Activated CD4-positive, alpha-beta T cell treated with anti-CD3 and anti-CD28 coated beads, Interleukin-10, Interleukin-2, amounts not matched to agents 100 ng/mL and 50 ng/mL, durations not matched to agents 16 hours and 8 hours (primary cell): ENCODE measurements at places on chromosomes 4 and X.

- peak; percentile 36 for DNase-seq
These were observed 6.3 kb upstream of the SORCS2 start for GRCh38 chr4:7186031-7186430.

GRCh38 chrX:3066555-3066954 is 25.3 kb downstream of the ARSF start:
- DNase-seq = no peak

DNA sequence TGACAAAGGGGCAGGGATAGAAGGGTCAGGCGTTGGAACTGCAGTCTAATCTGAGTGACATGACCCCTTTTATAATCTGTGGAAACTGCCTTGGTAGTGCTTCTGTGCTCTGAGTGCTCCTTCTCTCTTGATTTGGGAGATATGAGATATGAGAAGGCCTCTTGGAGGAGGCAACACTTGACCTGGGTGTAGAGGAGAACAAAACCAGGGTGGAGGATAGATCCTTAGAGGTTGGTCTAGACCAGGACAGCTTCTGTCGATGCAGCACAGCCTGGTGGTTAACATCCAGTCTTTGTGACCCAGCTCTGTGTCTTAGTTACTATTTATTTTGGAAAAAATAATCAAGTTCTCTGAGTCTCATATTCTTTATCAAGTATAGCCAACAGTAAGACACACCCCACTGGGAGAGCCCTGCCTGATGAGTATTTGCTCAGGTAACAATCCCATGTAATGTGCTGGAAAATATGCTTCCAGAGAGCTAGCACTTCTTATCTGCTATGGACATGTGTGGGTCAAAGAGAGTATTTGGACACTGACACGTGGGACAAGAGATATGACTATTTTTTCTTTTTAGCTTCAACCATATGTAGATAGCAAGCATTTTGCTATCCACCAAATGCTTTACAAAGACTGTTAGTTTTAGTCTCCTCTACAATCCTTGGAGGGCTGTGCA is 9.1 kb downstream of the USP51 start:
- no peak for DNase-seq

DNA sequence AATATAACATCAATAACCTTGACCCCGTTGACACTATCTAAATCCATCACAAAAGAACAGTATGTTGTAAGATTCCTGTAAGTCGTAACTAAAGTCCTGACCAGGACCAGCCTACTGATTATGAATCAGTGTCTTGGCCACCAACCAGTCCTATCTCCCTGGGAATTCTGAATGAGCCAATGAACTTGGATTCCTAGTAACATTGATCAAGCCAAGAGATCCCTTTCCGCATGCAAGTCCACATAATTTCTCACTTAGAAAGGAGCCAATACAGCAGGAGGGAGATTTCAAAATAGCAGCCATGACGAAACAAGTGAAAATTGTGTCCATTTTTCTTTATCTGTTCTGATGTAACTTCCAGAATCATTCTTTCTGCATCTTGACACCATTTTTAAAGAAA is 9.5 kb downstream of the XPNPEP2 start:
- DNase-seq = no peak

- DNase-seq = no peak
These were observed 309.6 kb upstream of the DDX53 start for GRCh38 chrX:22690116-22690515.

GRCh38 chr4:83340692-83341343 is 6.2 kb upstream of the HPSE start:
- peak; percentile 63 for DNase-seq

DNA sequence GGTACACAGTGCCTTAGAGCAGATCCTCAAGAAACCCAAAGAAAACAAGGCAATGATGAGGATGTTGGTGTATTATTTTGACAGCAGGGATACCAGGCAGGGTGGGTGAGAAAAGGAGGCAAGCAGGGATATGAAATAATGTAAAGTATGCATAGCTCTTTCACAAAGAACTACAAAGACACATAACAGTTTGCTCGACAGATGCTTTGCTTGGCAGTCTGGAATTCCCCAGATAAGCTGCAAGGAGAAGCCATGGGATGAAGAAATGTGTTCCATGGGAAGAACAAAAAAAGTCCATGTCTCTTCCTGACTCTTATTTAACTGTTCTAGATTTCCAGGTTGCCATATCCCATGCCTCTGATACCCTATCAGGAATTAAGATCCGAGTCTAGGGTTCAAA is 75.4 kb downstream of the FAM13A start:
- DNase-seq = no peak

- DNase-seq = no peak
These were observed 23.7 kb upstream of the FAM47B start for GRCh38 chrX:34918856-34919255.

- DNase-seq = peak; percentile 61
These were observed 5.7 kb downstream of the TCEANC start for GRCh38 chrX:13658602-13659001.

GRCh38 chr4:156137679-156138473 is 184.2 kb upstream of the CTSO start:
- DNase-seq = no peak

DNA sequence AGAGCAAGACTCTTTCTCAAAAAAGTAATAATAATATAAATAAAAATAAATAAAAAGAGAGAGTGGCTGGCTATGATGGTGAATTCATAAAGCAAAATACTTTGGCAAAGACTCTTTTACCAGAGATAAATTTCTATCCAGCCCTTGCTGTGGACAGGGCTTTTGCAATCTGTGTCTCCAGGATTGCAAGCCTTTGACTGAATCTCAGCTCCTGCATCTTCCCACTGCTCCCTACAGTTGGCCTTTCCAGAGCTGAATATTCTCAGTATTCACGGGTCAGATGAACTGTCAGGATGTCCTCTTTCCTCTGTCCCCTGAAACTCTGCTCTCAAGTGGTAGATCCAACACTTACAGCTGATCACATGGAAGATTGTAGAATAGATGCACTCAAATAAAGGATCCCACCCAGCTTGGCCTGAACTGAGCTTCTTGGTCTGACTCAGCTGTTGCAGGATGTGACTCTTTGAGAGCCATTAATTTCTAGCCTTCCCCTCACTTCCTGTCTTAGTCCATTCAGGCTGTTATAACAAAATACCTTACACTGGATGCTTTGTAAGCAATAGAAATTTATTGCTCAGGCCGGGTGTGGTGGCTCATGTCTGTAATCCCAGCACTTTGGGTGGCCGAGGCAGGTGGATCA is 123.4 kb upstream of the GUCY1A1 start:
- peak; percentile 4 for DNase-seq

- no peak for DNase-seq
These were observed 228.0 kb downstream of the RASL11B start for GRCh38 chr4:53089936-53090729.

GRCh38 chr4:13944095-13944511 is 316.6 kb upstream of the BOD1L1 start:
- DNase-seq = no peak

GRCh38 chr4:99679204-99679603 is 21.6 kb upstream of the C4orf54 start:
- no peak for DNase-seq

- DNase-seq = no peak
These were observed 185.7 kb upstream of the HS3ST1 start for GRCh38 chr4:11614426-11614825.

DNA sequence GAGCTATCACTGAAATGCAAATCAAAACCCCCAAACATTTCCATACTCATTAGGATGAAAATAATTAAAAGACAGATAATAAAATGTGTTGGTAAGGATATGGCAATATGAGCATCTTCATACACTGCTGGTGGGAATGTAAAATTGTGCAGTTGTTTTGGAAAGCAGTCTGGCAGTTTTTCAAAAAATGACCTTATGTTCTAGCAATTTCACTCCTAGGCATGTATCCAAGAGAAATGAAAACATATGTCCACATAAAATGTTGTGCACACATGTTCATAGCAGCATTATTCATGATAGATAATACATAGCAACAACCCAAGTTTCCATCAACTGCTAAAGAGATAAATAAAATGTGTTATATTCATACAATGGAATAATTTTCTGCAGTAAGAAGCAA is 14.8 kb upstream of the GPRASP2 start:
- DNase-seq = no peak

DNA sequence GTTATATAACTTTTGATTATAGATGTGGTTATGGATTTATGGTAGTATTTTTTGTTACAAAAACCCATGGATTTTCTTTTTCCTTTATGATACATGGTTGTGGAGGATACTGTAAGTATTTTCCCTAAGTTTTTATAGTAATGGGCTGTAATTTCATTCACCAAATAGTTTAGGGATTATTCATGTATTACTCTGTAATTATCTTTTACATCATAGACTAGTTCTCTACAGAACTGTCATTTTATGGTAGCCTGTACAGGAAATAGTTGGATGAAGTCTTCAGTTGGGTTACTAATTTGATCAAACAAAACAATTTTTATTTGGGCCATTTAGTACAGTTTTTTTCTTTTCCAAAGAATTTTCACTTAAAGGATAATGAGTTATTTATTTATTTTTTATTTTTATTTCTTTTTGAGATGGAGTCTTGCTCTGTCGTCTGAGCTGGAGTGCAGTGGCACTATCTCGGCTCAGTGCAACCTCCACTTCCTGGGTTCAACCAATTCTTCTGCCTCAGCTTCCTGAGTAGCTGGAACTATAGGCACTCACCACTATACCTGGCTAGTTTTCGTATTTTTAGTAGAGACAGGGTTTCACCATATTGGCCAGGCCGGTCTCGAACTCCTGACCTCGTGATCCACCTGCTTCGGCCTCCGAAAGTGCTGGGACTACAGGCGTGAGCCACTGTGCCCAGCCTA is 42.1 kb downstream of the RBPJ start:
- no peak for DNase-seq

GRCh38 chr4:99405433-99406115 is 29.6 kb downstream of the ADH7 start:
- DNase-seq = peak; percentile 68

- no peak for DNase-seq
These were observed 2361.2 kb downstream of the ARAP2 start for GRCh38 chr4:33883111-33883510.

GRCh38 chr4:24640366-24640765 is 56.0 kb upstream of the DHX15 start:
- no peak for DNase-seq

DNA sequence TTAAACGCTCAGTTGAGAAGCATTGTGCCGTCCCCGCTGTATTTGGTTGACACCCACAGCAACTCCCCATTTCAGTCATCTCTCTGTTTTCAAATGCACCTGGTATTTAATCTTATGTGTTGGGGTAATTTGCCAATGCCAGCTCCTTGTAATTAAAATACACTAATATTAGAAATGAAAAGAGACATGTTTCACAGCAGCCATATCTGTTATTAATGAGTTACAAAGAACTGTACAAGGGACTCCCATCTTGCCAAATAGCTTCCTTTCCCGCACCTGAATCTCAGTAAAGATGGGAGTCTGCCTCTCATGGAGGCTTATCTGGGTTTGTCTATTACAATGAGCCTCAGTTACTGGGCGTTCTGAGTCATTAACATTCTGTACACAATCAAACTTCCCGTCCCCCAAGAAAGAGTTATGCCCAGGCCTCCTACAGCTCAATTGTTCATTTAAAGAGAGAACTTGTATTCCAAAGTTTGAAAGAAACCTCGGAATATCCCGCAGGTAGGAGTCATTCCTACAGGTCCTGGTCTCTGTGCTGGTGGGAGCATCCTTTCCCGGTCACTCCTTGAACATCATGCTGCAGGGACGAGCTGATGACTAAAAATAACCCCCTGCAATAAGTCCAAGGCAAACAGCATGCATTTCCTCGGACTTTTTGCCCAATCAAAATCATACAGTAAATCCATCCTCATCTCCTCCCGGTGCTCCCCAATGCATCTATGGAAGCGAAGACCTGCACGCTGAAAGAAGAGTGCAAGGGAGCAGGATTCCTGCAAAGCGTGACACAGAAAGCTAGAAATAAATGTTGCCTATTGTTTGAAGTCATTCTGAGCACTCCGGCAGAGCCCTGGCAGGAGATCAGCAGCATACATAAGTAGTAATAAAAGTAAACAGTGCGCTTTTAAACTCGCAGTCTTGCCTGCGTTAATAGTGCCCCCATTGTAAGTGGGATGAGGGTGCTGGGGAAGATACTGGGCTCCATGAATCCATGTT is 926 bp downstream of the NDP start:
- no peak for DNase-seq

GRCh38 chr4:176149680-176150355 is 45.6 kb downstream of the SPATA4 start:
- no peak for DNase-seq

DNA sequence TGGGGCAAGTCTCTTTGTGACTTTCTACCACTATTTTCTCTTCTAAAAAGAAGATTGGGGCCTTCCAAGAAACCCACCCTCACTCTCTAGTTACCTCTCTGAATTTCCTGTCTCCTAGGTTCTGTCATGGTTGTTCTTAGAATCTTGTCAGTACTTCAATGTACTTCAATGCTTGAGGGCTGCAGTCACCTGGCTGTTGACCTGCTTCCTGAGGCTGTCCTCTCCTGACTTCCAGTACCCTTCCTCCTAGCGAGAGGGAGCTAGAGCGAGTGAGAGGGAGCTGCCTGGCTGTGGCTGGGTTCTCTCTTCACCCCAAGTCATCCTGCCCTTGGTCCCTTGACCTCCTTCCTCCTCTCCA is 17.7 kb downstream of the CD99L2 start:
- DNase-seq = peak; percentile 31

DNA sequence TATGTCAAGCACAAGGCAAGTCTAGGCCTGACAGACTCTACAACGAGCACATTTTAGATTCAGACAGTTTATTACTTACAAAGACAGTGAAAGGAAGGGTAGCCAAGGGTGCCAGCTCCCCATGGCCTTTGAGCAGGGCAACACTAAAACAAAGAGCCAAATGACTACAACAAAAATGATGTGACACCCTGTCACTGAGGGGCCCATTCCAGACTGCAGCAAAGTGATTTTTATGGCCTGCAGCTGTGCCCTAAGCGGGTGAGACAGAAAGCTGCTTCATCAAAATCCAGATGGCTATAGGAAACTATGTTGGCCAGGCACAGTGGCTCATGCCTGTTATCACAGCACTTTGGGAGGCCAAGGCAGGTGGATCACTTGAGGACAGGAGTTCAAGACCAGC is 13.4 kb upstream of the RP2 start:
- no peak for DNase-seq

- DNase-seq = no peak
These were observed 125.0 kb downstream of the BMPR1B start for GRCh38 chr4:94882756-94883155.

- peak; percentile 83 for DNase-seq
These were observed 42.9 kb downstream of the AFF1 start for GRCh38 chr4:86977621-86978184.

GRCh38 chr4:168421055-168421454 is 59.2 kb downstream of the DDX60L start:
- DNase-seq = no peak

GRCh38 chrX:93791304-93791703 is 117.3 kb downstream of the FAM133A start:
- no peak for DNase-seq
